ENCODE measurements at places on chromosomes 12 and 14.

DNA sequence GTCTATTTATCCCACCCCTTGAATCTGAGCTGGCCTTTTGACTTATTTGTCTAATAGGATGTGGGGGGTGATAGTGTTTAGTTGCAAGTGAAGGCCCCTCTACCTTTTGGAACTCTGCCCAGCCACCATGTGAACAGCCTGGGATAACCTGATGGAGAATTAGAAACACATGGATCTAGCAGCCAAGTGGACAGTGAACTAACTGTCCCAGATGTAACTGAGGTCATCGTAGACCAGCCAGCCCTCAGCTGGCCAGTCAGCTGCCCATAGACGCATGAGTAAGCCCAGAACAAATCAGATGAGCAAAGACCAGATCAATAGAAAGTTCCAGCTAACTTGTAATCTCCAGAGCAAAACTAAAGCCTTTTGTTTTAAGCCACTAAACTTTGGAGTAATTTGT, 19.0 kb downstream of the KLRB1 start:
- DNase-seq, result no peak

DNA sequence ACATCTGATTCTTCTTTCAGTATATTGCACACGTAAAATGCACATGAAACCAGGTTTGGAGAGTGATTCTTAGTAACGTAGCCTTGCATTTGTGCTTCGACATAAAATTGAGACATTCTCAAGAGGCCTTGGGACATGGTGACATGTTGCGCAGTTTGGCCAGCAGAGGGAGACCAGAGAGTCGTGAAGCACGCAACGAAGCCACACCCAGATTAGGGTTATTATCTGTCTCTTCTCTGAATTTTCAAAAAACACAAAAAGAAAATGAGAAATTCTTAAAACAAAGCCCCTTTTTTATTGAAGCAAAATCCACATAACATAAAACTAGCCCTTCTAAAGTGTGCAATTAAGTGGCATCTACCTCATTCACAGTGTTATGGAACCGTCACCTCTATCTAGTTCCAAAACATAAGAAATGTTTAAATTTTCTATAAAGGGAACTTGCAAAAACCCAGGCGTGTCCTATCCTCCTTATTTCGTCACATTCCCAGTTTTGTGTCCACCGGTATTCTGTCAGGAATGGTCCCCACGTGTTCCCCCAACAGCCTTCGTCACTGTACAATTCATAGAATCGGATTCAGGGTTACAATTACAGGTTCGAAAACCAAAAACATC, 108.8 kb upstream of the ATF7IP start:
- DNase-seq, result peak; percentile 55

DNA sequence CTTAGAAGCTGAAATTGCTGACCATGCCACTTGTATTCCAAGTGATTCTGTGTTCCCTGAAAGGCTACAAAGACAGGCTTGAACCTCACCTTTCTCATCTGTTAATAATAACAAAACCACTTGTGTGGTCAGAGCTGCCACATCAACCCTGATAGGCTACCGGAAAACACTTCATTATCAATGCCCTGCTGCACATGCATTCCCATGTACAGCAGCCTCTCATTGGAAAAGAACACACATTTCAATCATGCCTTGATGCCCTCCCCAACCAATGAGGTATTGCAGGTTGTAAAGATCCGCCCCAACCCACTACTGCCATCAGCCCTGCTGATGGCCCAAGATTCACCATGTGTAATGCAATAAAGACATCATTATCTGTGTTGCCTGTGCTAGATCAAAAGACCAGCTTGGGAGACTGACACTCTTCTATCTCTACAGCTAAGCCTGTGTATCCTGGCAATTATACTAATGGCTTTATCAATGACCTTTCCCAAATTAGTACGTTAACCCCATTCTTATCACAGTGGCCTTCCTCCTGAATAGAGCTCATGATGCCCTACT, 2.8 kb downstream of the GPR19 start:
- no peak for DNase-seq

- no peak for DNase-seq
Measured at GRCh38 chr14:74133833-74134481, 49.2 kb downstream of the LIN52 start.

DNA sequence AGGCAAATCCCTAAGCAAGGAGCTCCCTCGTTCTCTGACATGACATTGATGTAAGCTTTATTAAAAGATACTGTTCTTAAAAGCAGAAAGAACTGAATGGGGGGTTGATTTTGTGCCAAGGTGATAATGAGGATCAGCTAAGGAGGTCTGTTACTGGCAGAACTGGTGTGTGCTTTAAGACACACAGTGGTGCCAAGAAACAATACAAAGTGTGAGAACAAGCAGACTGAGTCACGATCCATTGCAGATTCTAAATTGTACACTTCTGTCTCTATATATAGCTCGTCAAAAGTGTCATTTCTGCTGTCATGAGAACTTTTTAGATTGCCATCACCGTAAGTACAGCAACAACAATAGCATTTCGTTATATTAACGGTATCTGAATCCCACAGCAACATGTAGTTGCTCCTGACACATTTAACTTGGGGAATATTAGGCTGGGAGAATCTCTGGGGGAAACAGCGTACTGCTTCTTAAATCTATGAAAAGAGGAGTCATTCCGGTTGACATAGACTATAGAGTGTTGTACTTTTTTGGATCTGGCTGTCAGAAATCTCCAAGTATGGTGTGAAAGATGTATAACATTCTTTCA, 151.3 kb upstream of the PRKD1 start:
- no peak for DNase-seq

- no peak for DNase-seq
Measured at GRCh38 chr12:52526511-52526951, 6.3 kb upstream of the KRT5 start.

- no peak for DNase-seq
Measured at GRCh38 chr12:53133722-53134121, 30.4 kb downstream of the SOAT2 start.

GRCh38 chr14:104140463-104141331, 2.3 kb downstream of the KIF26A start:
- no peak for DNase-seq

DNA sequence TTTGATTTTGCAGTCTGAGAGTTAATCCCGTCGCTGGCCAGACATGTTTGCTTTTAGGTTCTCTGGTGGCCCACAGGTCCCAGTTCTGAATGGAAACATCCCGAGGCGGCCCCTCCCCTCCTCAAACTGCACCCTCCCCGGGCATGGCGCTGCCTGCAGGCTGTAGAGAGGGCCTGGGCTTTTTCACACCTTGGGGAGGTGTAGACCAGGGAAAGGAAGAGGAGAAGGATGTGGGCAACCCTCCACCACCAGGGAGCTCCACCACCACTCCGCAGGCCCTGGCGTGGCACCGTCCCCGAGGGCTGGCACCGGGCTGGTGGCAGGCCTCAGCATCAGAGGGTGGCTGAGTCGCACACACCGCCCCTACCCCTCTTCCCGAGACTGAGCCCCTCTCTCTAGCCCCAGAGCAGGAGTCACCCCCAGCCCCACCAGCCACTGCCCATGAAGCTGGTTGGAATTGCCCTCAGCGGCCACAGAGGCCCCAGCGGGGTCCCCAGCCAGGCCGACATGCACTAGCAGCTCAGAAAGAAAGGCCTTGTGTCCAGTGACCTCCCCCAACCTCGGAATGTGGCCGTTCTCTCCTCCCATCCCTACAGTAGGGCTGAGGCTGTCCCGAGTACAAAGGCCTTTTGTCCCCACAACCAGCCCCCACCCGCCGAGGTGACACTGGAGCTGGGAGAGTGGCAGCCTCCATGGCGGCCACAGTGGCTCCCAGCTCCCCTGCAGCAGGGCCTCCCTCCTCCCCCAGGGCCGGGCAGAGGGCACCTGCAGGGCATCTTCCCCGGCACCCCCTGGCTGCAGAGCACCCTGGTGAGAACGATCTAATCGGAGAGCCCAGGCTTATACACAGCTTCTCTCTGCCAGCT, 23.5 kb upstream of the INF2 start:
- no peak for DNase-seq

GRCh38 chr12:54981796-54982195, 2.8 kb downstream of the TESPA1 start:
- no peak for DNase-seq

GRCh38 chr12:8697476-8698131, at the start of gene RIMKLB:
TSS of gene RIMKLB (plus strand) at chr12:8697991. CDS start at chr12:8713867, 15,876 bp downstream.
- peak; percentile 67 for DNase-seq

GRCh38 chr14:61197416-61197815, 83.7 kb downstream of the TMEM30B start:
- DNase-seq, result no peak

DNA sequence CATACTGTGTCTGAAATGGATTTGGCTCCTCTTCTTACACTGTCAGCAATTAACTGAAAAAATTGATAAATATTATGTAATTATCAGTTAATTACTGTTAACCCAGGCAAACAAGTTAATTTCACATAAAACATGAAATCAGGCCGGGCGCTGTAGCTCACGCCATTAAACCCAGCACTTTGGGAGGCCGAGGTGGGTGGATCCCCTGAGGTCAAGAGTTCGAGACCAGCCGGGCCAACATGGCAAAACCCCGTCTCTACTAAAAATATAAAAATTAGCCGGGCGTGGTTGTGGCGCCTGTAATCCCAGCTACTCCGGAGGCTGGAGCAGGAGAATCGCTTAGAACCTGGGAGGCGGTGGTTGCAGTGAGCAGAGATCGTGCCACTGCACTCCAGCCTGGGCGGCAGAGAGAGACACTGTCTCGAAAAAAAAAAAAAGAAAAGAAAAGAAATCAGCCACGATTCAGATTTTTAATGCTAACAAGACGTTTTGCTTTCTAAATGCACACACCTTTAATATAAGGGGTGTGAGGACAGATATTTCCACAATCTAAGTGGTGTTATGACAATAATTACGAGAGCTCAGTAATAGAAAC, 473 bp upstream of the TMEM19 start:
- DNase-seq, result no peak

- DNase-seq, result no peak
Measured at GRCh38 chr12:16949371-16949770, 343.4 kb upstream of the LMO3 start.

- no peak for DNase-seq
Measured at GRCh38 chr12:113273053-113273725, 51.9 kb downstream of the TPCN1 start.

- no peak for DNase-seq
Measured at GRCh38 chr14:61602733-61603077, 92.6 kb upstream of the HIF1A start.

DNA sequence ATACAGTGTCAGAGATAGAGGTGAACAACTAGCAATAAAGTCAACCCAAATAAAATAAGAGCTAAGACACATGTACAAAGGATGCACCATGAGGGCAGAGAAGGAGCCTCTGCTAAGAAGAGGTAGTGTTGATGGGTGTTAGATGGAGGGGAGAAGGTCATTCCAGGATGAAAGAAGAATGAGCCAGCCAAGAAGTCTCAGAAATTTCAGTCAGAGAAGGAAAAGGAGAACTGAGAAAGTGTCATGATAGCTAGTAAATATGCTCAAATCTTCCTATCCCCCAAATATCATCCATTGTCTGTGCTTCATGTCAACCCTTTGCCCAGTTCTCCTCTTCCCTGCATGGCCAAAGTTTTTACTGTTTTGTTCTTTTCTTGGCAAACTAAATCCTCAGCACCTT, 225.2 kb upstream of the BTG1 start:
- DNase-seq, result no peak

GRCh38 chr14:71438684-71439083, 493.5 kb upstream of the RGS6 start:
- no peak for DNase-seq

DNA sequence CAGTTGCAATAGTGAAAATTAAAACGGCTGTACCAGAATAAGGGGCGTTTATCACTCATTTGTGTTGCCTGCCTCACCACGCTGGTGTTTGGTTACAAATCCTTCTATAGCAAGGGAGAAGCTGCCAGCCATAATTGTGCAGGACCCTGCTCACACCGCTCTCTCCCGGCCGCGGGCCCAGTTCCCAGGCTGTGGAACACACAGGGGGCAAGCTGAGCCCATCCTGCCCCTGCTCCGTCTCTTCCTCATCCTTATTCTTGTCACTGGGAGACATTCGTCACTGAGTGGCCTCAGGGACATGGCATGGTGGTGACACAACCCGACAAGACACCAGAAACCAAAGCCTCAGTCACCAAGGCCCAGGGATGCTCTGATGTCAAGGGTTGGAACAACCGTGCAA, 116.3 kb upstream of the FKBP4 start:
- DNase-seq, result no peak

DNA sequence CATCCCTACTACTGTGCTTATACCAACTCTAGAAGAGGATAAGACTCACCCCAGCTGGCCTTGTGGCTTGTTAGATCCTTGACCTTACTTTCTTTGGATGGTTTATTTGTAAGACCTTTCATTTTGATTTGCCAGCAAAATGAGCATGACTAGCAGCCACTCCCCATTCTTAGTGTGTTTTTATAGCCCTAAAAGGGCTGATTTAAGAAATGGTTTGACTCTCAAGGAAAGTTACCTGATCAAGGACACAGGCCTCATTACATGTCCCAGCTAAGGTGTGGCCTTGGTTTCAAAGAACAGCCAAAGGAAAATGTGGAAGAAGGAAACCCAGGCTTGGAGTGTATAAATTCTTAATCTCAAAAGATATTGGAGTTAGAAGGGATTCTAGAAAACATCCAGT, 41.4 kb downstream of the SLC17A8 start:
- DNase-seq, result no peak

- DNase-seq, result no peak
Measured at GRCh38 chr12:92337128-92337527, 191.5 kb upstream of the BTG1 start.

DNA sequence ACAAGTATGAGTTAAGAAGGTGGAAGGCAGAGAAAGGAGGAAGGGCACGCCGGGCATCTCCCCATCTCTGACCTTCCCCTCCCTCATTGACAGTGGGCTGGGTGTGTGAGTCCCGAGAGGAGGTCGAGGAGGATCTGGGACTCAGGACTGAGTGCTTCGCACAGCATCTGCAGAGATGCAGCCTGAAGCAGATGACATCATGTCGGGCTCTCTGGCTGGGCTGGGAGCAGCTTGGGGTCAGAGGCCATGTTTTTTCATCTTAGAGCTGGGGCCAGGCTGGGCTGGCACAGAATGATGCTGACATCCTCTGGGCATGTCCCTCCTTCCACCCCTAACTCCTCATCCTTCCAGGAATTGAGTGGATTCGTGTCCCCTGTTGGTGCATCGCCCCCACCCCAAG, 43.5 kb downstream of the CMKLR1 start:
- DNase-seq, result no peak

GRCh38 chr14:44168566-44168965, 338.5 kb downstream of the FSCB start:
- DNase-seq, result no peak

DNA sequence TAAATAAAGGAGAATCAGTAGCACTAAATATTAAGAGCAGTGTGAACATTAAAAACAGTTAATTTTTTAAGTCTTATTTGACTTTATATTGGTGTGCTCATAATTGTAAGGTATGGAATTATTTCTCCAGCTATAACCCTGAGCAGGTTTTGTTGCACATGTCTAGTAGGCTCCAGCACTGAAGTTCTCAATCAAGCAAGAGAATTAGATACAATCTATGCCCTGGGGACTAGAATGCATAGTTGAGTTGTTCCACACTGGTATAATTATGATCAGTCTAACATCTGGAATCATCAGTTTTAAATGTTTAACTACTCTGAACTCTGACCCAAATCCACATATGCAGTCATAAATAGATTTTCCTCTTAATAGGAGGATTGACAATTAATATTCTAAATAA, 257.8 kb upstream of the ARHGAP5 start:
- no peak for DNase-seq

Data from stimulated activated CD8-positive, alpha-beta memory T cell treated with anti-CD3 and anti-CD28 coated beads, Interleukin-4, amount 100 ng/mL, for 4 hours (primary cell).